ENCODE measurements at places on chromosomes 3 and 15.

GRCh38 chr15:36232491-36232890 lies 346.9 kb upstream of the CDIN1 start:
- DNase-seq = no peak

GRCh38 chr3:170724599-170725280 lies 138.9 kb upstream of the SLC7A14 start:
- peak; percentile 85 for DNase-seq

DNA sequence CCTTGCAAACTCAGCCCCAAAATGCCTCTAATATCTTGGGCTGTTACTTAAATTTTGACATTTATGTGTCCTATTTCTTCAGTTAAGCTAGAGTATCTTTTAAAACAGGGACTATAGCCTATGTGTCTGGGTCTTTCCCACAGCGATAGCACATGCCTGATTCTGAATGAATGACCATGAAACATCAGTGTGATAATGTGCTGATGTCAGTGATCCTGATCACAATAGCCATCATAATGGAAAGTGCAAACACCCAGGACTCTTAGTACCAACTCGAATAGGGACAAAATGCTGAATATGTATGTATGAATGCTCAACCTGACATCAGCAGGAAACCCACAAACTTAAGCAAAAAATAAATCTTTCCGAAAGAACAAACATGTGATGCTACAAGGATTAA lies 537.4 kb downstream of the IGSF11 start:
- DNase-seq = no peak

- DNase-seq = no peak
Measured at GRCh38 chr3:194019398-194020165, 116.4 kb upstream of the HES1 start.

DNA sequence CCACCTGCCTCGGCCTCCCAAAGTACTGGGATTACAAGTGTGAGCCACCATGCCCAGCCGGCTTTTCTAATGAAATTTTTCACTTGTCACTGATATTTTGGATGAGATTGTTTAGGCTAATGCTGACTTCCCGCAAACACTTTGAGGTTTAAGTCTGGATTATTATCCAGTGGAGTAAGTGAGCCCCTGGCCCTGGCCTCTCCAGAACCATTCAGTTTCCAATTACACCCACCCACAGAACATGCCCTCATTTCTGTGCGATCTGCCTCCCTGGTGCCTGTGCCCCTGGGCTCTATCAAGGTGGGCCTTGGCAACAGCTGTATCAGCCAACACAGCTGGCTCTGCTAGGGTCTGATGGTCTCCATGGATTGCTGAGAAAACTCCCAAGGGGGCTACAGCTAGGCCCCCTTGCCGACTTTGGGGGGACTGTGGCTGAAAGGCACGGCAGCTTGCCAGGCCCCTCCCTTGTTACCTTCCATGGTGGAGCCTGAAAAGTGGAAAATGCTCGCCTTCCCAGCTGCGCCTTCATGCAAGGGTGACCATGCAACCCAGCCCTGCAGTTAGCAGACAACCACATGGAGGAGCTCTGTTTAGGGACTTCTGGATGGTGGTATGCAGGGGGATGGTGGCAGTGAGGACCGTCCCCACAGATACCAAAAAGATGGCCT lies 288.9 kb downstream of the FAM43A start:
- no peak for DNase-seq

DNA sequence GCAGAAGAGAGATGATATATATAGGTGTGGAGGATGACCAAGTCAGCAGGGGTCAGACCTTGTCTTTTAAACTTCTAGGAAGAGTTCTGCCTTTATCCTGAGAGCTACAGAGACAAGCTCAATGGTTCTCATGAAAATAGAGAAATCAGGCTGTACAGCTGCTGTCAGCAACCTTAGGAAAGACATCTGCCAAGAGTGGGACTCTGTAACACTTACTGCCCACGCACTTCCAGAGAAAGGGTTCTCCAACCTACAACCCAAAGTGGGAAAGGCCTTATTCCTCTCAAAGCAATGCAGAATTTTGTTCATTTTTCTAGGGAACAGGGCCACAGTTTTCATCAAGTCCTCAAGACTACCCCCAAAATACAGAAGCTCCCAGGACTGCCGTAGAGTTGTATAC lies 138.7 kb downstream of the STT3B start:
- no peak for DNase-seq

DNA sequence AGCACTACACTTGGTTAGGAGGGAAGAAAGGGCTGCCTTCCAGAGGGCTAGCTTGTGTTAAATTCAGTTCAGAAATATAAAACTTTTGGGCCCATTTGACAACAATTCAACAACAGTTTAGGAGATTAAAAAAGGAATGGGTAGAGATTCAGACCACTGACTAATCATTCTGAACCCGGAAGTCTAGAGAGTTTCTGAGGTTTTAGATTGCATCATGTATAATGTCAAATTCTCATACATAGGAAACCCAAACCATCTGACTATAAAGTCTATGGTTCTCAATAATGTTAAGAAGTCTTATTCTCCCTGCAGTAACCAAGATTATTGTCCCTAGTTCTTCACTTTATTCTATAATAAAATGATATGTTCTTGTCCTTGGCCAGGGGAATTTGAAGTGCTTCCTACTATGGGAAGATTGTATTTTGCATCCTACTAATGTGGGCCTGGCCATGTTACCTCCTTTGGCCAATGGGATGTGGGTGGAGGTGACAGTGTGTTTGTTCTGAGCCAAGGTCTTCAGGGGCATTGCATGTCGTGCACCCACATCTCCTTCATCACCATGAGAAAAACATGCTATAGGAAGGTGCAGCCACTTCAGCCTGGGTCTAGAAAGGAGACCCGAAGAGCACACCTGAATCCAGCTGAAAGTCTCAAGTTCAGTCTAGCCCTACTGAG lies 66.4 kb upstream of the CCNL1 start:
- DNase-seq = no peak

GRCh38 chr3:151931171-151931570 lies 57.7 kb downstream of the SUCNR1 start:
- no peak for DNase-seq

DNA sequence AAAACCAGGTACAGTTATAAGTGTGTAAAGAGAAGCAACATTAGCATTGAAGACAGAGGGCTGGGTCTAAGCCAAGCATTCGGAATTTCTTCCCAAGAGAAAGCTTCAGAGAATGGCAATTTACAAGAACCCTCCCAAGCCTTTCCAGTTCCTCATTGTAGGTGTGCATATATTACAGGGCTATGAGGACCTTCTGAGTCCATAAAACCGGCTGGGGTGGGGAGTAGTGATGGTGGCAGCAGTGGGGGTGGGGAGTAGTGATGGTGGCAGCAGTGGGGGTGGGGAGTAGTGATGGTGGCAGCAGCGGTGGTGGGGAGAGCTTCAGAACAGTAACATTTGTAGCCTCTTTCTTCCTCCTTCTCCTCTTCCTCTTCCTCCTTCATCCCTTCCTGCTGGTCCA lies 368.7 kb upstream of the UMPS start:
- no peak for DNase-seq

DNA sequence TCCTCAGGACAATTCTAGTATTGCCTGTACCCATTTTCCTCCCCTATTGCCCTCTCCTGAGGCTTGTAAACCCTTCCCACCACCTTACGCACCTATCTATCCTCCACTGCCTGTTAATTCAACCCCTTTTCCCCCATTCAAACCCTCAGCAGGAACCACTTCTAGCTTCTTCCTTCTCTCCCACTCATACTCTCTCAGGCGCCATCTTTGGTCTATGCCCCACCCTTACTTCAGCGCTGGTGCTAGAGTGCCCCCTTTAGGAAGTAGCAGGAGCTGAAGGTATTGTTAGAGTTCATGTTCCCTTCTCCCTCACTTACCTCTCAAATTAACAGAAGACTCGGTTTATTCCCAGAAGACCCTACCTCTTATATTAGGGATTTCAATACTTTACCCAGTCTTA lies 121.8 kb upstream of the NLGN1 start:
- no peak for DNase-seq
